ENCODE measurements at places on chromosomes 4 and X.
A peak's percentile ranks its signal among the peaks of the same experiment; 100 is the strongest.

DNA sequence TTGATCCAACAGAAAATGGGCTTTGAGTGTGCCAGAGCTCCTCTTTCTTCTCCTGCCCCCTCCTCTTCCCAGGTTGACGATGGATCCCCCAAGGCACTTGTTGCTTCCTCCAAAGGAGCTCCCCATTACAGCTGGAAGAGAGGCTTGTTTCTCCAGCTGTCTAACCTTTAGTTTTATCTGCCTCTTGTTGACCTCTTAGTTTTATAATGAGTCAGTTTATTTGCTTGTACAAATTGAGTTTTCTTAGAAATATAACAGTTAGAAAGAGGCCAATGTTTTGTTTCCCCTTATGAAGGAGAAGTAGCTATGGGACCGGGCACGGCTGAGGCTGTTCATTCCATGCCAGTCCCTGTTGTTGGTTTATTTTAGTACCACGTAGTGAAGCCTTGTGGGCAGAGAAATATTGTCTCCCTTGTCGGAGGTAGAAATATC lies 158.2 kb downstream of the SPRY1 start:
- no peak for DNase-seq

DNA sequence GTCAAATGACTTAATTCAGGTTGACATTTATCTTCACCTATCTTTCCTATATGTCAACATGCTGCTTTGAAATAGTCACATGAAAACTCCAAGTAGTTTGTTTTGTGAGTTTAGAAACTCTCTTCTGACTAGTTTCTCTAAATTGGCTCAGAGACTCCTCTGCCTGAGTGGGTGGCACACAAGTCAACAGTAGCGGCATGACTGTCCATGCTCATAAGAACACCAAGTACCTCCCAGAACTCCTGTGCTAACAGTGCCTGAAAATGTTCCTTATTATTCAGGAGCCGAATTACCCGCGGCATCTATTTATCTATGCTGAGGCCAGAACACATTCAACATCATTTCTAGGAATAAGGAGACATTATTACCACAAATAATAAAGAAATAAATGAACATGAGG lies 116.3 kb downstream of the SORBS2 start:
- no peak for DNase-seq

DNA sequence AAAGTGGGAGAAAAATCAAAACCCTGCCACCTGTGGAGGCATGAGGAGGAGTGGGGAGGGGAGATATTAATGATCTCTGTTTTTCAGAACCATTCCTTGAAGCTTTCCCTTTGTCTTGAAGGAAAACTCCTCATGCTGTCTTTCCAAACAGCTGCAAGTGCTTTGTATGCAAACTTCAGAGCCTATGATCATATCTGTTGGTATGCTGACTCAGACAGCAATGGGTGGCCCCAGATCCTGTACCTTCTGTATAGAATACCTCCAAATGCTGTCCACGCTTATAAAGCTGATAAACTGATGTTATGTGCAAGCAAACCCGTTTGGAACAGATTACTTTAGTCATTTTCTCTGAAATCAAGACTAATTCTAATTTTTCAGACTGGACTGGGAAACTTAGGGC lies 31.9 kb downstream of the BMP15 start:
- DNase-seq = no peak

DNA sequence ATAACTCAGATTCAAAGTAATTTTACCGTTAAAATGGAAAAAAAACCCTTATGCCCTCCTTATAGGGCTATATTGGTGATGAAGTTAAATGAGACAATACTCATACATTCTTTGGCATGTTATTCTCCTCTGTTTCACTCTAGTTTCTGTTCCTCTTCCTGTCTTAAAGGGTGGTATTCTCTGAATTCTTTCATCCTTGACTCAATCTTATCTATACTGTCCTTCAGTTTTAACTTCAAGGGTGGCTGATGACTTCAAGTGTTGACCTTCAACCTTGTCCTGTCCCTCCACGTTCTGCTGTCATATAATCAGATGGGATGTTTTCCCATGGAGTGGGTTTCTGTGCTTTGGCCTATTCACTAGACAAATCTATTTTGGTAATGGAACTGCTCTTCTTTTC lies 44.0 kb downstream of the ZNF518B start:
- peak; percentile 44 for DNase-seq

DNA sequence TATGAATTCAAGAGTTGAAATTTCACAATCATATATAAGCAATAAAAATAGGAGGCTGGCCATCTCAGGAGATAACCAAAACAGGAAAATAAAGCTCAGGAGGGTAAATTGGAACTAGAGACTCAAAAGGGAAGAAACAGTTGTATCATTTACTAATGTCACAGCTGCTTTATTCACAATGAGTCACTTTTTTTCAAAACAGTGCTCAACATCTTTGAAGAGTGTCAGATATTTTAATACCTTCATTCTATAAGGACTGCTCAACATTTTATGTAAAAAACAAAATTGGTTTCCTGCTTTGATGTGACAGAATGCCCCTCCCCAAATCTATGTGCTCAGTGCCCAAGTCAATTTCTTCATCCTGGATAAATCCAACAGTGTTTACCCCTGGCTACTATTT lies 97.7 kb downstream of the DDX60 start:
- no peak for DNase-seq

- DNase-seq = no peak
Measured at GRCh38 chr4:94304365-94304971, 38.2 kb downstream of the HPGDS start.

- no peak for DNase-seq
Measured at GRCh38 chr4:62398318-62398717, 1198.2 kb downstream of the ADGRL3 start.

- DNase-seq = no peak
Measured at GRCh38 chrX:10893366-10893765, 217.8 kb upstream of the HCCS start.

DNA sequence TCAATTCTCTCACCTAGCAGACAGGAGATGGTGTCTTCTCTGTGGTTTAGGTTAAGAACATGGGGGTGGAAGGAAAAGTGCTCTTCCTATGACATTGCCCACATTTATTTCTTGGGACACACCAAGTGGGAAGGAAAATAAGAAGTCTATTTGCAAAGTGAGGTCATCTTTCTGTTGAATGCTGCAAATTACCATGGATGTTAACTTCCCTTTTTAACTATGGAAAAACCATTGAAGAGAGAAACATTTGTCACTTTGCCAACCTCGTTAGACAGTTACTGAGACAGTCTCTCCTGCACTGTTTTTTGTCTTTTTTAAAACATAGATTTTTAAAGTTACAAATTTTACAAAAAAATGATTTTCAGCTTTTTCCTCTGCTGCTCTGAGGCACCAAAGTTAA lies 72.8 kb upstream of the BEND4 start:
- DNase-seq = no peak

- DNase-seq = no peak
Measured at GRCh38 chrX:41600291-41600690, 88.5 kb upstream of the GPR34 start.

DNA sequence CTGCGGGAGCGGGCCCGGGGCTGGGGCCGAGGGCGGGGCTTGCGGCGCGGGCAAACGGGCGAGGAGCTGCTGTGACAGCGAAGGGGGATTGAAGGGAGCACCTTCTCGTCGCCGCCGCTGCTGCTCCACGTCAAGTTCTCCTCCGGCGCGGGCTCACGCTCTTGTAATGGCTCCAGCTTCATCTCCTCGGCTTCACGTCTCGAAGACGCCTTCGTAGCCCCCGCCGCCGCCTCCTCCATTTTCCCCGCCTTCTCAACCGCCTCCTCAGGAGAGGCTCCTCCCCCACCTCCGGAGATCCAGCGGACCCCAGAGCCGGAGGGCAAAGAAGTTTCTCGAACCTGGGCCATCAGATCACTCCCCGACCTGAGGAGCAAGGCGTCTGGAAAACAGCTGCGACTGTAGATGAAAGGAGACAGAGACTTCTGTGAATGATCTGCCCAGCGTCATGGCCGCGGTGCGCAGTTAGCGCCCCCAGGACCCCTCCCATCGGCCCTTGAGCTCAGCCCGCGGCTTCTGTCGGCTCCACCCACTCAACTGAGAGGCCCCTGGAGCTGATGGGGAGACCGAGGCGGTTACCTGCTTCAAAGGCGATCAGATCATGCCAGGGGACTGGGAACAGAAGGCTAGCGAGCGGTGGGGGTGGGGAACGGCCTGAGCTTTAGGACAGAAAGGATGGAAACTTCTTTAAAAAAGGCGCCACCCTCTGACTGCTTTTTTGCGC lies 895 bp downstream of the USP51 start:
- DNase-seq = peak; percentile 60

DNA sequence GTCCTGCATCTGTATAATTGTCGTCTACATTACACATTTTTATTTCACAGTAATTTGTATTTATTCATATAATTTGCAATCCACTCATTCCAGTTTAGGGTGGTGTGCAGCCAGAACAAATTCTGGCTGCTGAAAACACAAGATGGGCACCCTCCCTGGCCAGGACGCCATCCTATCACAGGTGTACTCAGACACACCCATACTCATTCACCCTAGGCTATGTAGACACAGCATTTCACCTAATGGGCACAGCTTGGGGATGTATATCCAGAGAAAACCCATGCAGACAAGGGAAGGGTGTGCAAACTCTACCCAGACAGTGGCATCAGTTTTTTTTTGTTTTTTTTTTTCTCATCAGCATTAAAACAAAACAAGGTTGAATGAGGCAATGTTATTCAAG lies 73.1 kb downstream of the HMGB2 start:
- no peak for DNase-seq

GRCh38 chr4:26388671-26389070 lies 67.9 kb downstream of the RBPJ start:
- no peak for DNase-seq

DNA sequence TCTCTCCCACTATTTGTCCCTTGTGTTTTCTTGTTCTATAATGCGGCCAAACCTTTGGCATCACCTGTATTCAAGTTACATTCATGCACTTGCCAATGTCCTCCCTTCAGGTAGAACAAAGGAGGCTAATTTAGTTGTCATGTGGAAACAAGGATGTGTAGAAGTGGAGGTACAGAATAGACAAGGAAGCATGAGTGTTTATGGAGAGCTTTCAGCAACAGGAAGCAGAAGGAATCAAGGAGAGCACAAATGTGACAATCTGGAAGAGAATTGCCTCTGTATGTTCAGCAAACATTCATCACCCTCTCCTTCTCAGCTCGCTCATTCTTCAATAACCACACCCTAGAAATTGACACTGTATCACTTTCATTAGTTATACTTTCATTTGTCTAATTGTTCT lies 103.4 kb downstream of the SLC7A11 start:
- no peak for DNase-seq

DNA sequence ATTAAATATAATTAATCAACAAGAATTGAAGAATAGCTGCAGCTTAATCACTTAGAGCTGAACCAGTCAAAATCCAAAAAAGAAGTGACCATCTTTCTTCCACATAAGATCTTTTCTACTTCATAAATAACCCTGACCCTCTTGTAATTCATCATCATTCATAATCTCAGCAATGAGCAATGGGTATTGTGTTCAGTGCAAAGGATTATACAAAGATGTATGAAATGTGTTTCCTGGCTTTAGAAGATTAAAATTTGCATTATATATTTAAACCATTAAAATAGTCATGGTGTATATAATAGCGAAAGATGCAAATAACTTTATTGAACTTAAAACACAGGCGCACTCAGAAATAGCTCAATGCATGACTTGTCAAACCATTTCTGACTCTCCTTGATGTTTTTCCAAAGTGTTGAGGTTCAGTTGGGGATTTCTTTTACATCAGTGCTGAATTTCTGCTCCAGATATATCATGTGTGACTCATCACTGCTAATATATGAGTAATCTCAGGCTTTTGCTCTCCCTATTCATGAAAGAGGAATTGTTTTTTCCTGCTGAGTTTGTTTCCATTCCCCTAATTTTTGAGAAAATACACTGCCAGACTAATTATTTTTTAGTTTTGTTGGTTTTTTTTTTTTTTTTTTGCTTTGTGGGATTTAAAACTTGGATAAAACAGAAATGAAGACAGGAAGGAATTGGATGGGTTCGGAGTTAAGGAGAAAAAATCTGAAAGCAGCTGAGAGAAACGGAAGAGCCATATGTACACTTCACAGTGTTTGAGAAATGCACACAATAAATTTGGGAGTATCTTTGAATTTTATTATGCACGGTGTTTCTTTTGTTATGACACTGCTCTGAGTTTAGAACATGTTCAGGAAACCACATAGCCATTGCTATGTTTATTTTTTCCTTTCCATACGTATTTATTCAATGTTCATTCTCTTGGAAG lies 290.1 kb upstream of the PCDH7 start:
- no peak for DNase-seq

DNA sequence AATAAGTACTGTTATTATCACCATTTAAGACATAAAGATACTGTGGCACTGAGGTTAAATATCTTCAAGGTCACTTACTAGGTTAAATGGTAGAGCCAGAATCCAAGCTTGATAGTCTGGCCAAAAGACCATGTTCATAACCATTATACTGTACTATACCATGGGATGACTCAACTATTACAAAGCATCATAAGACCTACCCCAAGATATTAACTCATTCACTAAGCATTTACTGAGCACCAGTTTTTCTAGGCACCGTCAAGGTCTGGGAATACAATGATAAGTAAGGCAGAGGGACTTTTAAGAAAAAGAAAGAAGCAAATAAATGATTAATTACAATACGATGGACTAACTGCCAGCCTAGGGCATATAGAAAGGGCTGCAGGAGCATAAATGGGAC lies 95.5 kb upstream of the KCTD8 start:
- no peak for DNase-seq

DNA sequence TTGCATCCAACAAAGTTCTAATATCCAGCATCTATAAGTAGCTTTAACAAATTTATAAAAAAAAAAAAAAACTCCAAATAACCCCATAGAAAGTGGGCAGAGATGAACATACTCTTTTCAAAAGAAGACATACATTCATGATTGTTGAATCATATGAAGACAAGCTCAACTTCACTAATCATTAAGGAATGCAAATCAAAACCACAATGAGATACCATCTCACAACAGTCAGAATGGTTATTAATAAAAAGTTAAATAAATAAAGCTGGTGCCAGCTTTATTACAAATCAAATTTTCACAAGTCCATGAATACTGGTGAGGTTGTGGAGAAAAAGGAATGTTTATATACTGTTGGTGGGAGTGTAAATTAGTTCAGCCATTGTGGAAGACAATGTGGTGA lies 592.0 kb downstream of the IQCM start:
- no peak for DNase-seq

DNA sequence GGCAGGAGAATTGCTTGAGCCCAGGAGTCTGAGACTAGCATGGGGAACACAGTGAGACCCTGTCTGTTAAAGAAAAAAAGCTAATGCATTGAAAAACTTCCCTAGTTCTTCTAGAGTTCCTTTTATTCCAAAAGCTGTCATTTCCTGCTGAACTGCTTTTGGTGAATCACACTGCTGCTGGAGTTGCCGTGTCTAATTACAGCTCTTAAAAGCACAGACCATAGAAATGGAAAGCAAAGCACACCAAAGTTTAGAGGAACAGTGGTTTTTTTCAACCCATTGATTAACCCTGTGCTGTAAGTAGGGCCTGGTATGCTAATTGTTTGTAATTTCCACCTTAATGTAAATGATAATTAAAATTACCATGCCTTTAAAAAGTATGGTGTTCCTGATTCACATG lies 52.4 kb downstream of the SEPTIN11 start:
- DNase-seq = no peak

GRCh38 chr4:142324572-142324971 lies 521.5 kb downstream of the INPP4B start:
- no peak for DNase-seq

- DNase-seq = no peak
Measured at GRCh38 chrX:20421275-20421674, 154.6 kb upstream of the RPS6KA3 start.

- DNase-seq = peak; percentile 12
Measured at GRCh38 chr4:182447767-182448280, 204.6 kb downstream of the TENM3 start.

GRCh38 chrX:141278306-141278705 lies 36.0 kb upstream of the SPANXC start:
- DNase-seq = no peak

- no peak for DNase-seq
Measured at GRCh38 chrX:75303795-75304194, 29.9 kb downstream of the UPRT start.
